Esophagus squamous epithelium (tissue), 5 donors: ENCODE measurements at places on chromosomes 6 and 20. TPM values are rescaled to one million over a fixed set of nuclear protein-coding genes. Genes with fewer than 3 reads are reported as not detected.

DNA sequence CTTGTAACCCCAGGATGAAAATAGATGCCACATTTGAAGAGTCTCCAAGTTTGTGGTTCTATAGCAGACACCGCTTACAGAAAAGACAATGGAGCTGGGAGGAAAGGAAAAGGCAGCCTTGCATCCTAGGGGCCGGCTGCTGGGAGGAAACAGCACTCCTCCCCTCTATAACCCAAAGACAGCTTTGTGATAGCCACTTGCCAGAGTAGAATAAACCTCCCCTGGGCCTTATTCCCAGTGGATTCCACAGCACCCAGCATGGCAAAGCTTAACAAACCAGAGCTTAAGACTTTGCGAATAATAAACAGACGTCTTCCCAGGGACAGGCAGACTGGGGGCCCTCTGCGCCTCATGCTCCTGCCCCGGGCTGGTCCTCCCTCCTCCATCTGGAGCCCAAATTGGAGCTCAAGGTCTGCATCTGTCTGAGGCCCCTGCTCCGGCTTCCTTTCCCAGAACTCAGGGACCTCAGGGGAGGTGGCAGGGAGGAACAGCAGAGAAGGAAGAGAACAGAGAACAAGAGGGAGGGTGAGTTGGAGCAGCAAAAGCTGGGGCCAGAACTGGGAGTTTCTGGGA lies 8.8 kb upstream of the TAF8 start:
- peak overlapping the region; percentile 59 for H3K27ac ChIP-seq
- H3K36me3 ChIP-seq, result no peaks in the 10 kb centered on the region
- no peak for DNase-seq
- no peaks in the 10 kb centered on the region for H3K27me3 ChIP-seq

DNA sequence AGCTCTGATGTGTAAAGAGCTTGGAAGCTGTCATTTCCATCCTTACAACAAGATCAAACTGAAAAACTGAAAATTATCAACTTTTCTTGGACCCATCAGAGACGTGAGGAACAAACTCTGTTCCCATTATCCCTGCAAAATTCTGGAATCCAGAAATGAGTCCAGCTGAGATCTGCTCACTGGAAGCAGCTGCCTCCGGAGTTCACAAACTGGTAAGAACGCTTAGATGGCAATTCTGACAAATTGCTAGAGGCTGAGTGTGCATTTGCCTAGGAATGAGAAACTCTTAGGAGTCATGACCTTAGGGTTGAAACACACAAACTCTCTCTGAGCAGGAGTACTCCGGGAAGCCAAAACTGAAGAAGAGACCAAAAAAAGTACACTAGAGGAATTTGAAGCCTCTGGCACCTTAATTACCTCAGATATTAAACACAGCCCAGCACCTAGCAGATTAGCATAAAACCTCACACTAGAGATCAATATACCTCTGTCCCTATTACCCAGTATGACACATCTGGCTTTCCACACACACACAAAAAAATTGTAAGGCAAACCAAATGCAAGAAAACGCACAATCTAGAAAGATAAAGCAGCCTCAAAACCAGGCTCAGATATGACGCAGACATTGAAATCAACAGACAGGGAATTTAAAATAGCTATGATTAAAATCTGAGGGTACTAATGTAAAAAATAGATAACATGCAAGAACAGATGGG lies 233.5 kb upstream of the SGK1 start:
- no peak overlapping the region for H3K27ac ChIP-seq
- H3K36me3 ChIP-seq, result no peaks in the 10 kb centered on the region
- no peak for DNase-seq
- H3K27me3 ChIP-seq, result no peaks in the 10 kb centered on the region
- peaks cover 4% of the 10 kb centered on the region for H3K4me1 ChIP-seq

RFX6 gene
- not detected for total RNA-seq

GRCh38 chr20:39451386-39451785 lies 489.2 kb downstream of the DHX35 start:
- no peak overlapping the region for H3K27ac ChIP-seq
- no peak overlapping the region for H3K4me3 ChIP-seq
- DNase-seq, result no peak
- H3K4me1 ChIP-seq, result no peaks in the 10 kb centered on the region
- H3K27me3 ChIP-seq, result no peaks in the 10 kb centered on the region
- H3K36me3 ChIP-seq, result no peaks in the 10 kb centered on the region

DNA sequence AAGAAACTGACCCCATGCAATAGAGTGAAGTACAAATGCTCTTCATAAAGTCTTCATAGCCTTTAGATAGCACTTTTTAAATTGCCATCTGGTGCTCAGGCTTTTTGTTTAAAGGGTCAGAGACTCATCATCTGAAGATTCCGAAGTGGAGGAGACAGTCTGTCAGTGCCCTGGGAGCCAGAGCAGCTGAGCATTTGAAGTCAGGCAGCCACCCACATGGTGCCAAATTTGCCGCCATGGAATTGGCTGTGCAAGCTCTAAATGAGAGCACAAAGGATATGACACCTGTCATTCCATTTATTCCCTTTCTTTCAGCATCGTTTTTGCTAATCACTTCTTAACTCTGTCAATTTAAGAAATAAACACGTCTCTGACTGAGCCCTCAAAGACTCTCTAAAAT lies 32.8 kb upstream of the CEP162 start:
- no peaks in the 10 kb centered on the region for H3K4me1 ChIP-seq
- H3K27ac ChIP-seq, result no peak overlapping the region
- no peaks in the 10 kb centered on the region for H3K36me3 ChIP-seq
- DNase-seq, result no peak

DNA sequence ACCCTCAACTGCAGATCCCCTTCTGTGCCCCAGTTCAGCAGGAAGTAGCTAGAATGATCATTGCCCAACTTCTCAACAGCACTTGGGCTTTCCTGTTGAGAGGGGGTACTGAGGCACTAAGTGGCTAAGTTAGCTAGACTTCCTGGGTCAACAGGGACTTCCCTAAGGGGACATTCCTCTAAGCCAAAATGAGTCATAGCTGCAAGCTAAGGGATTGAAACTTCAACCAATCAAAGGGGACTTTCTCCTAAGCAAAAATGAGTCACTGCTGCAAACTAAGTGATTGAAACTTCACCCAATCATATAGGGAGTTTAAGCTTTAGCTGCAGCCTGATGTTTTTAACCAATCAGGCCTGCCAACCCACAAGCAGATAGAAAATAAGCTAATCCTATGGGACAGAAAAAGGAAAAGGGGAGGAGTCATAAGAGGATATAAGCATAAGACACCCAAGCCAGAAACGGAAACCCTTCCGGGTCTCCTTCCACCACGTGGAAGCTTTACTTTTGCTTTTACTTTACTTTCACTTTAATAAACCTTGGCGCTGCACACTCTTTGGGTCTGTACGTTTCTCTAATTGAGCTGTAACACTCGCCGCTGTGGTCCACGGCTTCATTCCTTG lies 659.0 kb upstream of the HS3ST5 start:
- H3K4me1 ChIP-seq, result no peaks in the 10 kb centered on the region
- no peaks in the 10 kb centered on the region for H3K36me3 ChIP-seq
- H3K27me3 ChIP-seq, result no peaks in the 10 kb centered on the region

AHI1 gene
- 4.5 TPM for total RNA-seq

RNF217 gene
- 12.5 TPM for total RNA-seq

DNA sequence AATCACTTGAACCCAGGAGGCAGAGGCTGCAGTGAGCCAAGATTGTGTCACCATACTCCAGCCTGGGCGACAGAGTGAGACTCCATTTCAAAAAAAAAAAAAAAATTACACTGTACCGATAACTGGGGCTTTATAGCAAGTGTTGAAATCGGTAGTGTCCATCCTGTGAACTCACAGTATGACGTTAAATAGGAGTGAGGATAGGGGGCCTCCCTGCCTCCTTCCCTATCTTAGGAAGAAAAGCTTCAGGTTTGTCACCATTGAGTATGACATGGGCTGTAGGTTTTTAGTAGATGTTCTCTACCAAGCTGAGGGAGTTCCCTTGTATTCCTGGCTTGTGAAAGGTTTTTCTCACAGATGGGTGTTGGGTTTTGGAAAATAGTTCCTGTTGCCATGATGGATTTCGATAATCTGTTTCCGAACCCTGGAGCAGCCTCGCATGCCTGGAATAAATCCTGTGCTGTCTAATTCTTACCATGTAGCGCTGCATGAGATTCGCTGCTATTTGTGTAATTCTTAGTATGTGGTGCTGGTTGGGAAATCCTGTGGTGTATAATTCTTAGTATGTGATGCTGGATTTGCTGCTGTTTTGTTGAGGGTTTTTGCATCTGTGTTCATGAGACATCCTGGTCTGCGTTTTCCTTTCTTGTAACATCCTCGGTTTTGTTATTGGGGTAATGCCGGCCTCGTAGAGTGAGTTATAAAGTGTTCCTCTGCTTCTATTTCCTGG lies 23.6 kb downstream of the NTSR1 start:
- no peaks in the 10 kb centered on the region for H3K36me3 ChIP-seq
- H3K27ac ChIP-seq, result no peak overlapping the region
- H3K4me1 ChIP-seq, result no peaks in the 10 kb centered on the region
- no peak for DNase-seq
- H3K4me3 ChIP-seq, result no peak overlapping the region
- H3K27me3 ChIP-seq, result peaks cover 81% of the 10 kb centered on the region

SSTR4 gene
- total RNA-seq, result not detected

IYD gene
- not detected for total RNA-seq

BANF2 gene
- total RNA-seq, result not detected

BNIP5 gene
- total RNA-seq, result not detected
